RPMI8226 (cell line): ENCODE measurements at places on chromosomes 12 and 14.
A peak's percentile ranks its signal among the peaks of the same experiment; 100 is the strongest.

- DNase-seq, result no peak
Observed at GRCh38 chr14:101933209-101933608, 31.2 kb upstream of the DYNC1H1 start.

- DNase-seq, result no peak
Observed at GRCh38 chr12:88338486-88338885, 196.4 kb downstream of the TMTC3 start.

DNA sequence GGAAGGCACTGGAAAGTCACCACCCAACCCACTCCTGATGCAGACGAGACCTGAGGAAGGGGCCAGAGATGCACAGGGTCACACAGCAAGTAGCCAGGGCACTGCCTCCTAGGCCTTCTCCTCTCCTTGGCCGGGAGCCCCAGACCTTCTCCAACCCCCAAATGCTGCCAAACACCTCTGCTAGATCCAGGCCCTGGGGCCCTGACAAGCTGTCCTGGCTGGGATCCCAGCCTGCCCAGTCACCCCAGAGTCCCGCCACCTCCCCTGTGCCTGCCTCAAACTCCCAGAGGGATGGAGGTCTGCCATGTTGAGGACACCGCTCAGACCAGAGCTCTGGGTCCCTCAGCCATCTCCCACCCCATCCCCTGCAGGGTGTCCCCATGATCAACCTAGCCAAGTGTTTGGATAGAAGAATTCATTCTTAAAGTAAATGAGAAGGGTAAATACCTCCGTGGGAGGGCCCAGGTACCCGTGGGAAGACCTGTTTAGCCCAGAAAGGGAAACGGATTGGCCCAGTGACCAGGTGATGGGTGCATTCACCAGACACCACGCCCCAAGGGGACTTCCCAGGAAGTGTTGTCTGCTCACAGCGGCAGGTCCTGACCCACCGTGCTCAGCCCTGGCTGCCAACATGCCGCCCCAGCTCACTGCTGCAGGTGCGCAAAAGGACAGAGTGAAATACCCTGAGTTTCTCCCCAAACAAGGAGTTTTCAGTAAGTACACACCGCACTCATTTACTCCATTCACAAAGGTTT is 4.6 kb upstream of the DIO3 start:
- DNase-seq, result peak; percentile 20

- DNase-seq, result no peak
Observed at GRCh38 chr12:64943686-64944085, 119.2 kb downstream of the TBC1D30 start.

GRCh38 chr12:40142001-40142744 is 36.3 kb upstream of the SLC2A13 start:
- no peak for DNase-seq

DNA sequence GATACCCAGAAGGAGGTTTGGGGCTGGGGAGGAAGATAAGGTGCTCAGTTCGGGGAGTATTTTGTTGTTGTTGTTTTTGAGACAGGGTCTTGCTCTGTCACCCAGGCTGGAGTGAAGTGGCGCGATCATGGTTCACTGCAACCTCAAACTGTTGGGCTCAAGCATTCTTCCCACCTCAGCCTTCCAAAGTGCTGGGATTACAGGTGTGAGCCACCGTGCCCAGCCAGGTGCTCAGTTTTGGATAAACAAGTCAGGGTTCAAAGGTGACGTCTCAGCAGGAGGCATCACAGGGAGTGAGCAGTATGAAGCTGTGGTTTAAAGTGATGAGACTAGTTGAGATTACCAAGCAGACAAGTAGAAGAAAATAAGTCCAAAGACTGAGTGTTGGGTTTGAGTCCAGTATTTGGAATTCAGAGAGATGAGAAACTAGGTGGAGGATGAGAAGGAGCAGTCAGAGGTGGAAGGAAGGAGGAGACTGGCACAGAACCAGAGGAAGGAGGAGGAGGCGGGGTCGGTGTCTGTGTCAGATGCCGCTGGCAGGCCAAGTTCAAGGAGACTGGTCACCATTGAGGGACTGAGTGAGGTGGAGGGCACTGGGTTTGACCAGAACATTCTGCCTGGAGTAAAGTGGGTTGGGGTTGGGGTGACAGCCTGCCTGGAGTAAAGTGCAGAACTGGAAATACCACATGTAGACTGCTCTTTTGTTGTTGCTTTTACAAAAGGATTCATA is 16.1 kb downstream of the SLC35E3 start:
- DNase-seq, result no peak
